NCI-H2029 treated with DMSO at 0.1 percent for 48 hours (cell line): ENCODE measurements at places on chromosomes 12 and 14.

- no peak for DNase-seq
Observed at GRCh38 chr14:54617467-54617866, 50.5 kb downstream of the SAMD4A start.

DNA sequence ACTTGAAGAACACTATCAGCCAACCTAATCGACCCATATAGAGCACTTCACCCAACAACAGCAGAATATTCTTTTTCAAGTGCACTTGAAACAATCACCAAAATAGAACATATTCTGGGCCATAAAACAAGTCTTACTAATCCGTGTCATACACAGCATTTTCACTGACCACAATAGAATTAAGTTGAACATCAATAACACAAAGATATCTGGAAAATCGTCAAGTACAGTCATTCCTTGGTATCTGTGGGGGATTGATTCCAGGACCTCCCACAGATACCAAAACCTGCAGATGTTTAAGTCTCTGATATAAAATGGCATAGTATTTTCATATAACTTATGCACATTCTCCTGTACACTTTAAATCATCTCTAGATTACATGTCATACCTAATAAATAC, 295.7 kb downstream of the BCL11B start:
- DNase-seq = no peak

GRCh38 chr14:22336031-22336430, 253.0 kb downstream of the DAD1 start:
- no peak for DNase-seq

GRCh38 chr12:479161-479560, 19.4 kb downstream of the B4GALNT3 start:
- DNase-seq = no peak

- DNase-seq = no peak
Observed at GRCh38 chr12:122318607-122319605, 52.6 kb upstream of the VPS33A start.

- DNase-seq = no peak
Observed at GRCh38 chr12:112978163-112979040, at the start of gene OAS2. OAS2 (plus strand) TSS chr12:112978519; CDS start chr12:112978609, 90 bp downstream.

DNA sequence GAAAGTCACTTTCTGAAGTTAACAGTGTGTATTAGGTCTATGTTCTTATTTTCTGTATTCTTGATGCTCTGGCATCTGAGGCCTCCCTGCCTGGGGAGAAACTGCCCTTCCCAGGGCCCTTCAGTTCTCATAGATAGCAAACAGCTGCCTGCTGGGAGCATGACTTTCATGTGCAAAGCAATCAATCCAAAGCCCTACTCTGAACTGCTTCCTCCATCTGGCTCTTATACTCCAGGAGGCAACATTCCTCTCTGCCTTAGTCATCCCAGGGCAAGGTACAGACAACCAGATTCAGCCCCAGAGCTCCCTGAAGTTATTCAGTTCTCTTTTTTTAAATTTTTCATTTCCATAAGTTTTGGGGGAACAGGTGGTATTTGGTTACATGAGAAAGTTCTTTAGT, 41.7 kb upstream of the RIN3 start:
- no peak for DNase-seq

GRCh38 chr12:39966721-39967120, 139.2 kb downstream of the SLC2A13 start:
- no peak for DNase-seq

DNA sequence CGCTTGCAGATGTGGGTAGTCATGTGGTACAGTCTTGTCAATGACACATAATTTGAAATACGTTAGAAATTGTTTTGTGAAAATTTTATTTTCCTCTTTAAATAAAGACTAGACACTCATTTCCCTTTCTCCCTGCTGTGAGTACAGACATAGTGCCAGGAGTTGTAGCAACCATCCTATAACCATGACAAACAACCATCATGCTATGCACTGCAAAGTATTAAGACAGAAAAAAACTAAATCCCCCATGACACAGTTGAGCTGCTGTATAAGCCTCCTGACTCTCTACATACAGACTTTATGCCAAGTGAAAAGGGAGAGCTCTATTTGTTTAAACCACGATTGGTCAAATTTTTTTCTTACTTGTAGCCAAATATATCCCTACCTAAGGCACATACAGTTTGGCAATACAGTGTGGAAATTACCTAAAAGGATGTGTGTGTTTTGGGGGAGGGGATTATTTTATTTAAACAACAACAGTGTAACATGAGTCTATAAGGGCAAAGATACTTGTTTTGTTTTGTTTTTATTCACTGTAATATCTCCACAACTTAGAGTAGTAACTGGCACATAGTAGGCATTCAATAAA, 45.0 kb upstream of the KRR1 start:
- no peak for DNase-seq

DNA sequence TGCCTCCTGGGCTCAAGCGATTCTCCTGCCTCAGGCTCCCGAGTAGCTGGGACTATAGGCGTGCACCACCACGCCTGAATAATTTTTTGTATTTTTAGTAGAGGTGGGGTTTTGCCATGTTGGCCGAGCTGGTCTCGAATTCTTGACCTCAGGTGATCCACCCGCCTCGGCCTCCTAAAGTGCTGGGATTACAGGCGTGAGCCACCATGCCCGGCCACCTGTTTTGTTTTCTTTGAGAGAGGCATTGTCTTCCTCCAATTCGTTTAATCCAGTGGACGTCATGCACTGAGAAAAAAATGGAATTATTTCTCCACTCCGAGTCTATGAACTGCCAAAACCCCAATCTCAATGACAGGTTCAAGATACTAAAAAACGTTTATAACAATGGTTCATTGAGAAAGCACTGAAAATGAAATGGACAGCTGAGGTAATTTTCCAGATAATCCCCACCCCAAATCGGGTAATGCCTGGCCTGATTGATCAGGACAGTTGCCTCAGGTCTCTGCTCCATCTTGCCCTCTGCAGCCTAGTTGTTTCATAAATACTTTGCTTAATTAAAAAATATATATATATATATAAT, 132.7 kb upstream of the PARP11 start:
- DNase-seq = no peak

GRCh38 chr12:118150625-118151024, 14.7 kb downstream of the PEBP1 start:
- DNase-seq = no peak

- DNase-seq = no peak
Observed at GRCh38 chr14:34426313-34427295, 35.4 kb downstream of the SPTSSA start.

DNA sequence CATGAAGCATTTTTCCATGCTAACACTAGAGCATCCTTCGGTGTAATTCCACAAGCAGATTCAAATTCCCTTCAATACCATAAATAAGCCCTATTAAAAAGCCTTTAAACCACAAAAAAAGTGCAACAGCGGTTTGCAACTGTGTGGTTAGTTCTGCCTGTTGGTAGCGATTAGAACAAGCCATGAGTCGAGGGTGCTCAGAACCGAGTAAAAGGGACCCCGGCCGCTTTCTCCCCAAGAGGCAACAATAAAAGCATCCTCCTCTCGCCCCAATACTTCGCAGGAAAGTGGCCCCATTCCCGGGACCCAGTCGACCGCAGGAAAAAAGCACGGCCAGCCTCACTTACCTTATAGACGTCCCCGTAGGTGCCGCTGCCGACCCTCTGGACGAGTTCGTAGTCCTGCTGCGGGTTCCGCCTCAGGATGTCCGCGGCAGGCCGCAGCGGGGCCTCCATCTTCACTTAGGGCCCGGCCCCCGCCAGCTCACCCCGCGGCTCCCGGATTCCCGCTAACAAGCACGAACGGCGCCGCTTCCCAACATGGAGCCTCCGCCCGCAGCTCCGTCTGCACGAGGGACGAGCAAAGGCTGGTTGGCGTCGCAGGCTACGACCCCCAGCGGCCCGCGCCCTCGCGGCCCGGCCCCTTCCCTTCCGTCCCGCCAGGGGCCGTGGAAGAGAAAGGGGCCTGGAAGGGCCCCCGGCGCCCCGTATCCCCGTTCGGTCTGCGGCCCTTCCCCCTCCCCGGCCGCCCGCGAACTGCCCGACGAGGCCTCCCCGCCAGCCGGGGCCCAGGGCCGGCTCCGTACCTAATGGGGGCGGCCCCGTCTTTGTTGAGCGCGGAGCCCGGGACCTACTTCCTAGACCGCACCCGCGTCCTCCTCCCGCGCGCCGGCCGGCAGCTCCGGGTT, 521 bp downstream of the MAP4K5 start:
- DNase-seq = no peak

- DNase-seq = no peak
Observed at GRCh38 chr14:54532111-54533012, 22.7 kb downstream of the CGRRF1 start.

DNA sequence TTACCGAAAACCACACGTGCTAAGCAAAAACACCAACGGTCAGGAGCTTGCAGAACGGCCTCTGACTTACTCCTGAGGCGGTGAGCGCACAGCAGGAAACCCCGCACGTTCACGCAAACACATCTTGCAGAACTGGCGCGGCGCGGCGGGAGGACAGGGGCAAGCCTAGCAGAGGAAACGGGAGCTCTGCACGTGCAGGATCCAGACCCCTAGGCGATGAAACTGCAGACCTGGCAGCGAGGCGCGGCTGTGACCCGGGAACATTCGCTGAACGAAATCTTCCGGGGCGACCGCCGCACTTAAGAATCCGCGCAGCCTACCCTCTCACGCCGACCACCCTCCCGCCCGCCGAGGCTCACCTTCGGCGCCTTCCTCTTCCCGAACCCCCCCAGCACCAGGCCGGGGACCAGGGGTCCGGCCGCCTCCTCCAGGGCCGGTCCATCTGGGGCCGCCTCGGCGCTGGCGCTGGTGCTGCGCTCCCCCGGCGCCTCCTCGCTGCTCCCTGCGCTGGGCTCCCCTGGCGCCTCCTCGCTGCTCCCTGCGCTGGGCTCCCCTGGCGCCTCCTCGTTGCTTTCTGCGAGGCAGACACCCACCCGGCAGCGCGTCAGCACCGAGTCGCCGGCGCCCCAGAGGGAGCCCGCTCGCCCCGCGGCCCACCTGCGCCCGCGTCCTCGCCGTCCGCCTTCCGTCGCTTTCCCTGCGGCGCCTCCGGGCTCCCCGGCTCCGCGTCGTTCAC, 615 bp downstream of the DDX51 start:
- no peak for DNase-seq

DNA sequence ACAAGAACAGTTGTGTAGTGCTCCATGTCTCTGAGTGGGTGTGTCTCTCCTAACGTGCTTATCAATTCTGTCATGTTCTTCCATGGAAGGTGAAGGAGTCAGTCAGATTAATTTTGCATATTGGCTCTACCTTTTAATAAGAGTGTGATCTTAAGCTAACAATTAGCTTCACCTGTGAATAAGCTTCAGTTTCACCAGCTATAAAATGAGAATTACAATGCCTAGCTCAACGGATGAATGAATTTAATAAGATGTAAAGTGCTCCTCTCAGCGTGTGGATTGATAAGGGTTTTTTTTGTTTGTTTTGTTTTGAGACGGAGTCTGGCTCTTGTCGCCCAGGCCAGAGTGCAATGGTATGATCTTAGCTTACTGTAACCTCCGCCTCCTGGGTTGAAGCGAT, 32.7 kb downstream of the CCDC175 start:
- no peak for DNase-seq

DNA sequence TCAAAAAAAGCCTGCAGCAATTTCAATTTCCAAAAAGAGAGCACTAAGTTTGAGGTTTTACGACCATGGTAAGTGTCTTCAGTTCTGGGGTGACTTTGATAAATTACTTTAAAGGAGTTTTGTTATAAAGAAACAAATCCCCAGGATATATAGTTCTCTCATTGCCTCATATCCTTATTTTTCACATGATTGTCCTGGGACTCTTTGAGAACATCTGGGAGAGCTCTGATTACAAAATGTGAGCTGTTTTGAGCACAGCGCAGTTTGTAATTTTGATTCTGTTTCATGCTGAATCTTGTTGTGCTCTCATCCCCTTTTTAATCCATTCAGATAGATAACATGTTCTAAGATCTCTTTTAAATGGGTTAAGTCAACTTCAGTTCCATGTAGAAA, 67.7 kb upstream of the DCN start:
- no peak for DNase-seq

DNA sequence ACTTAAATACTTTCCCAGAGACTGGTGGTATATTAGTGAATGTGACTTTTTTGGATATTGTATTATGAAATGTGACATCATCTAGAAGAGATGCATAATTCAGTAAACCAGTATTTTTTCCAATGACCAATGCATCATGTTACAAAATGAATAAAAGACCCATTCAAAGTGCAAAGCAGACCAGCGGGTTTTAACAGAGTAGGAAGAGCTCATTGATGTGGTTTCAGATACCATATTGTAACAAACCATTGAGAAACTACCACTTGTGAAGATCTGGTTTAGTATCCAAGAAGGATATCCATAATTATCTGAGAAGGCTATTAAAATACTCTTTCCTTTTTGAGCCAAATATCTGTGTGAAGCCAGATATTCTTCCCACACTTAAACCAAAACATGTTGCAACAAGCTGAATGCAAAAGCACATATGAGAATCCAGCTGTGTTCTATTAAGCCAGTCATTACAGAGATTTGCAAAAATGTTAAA, 47.7 kb downstream of the MVK start:
- DNase-seq = no peak

DNA sequence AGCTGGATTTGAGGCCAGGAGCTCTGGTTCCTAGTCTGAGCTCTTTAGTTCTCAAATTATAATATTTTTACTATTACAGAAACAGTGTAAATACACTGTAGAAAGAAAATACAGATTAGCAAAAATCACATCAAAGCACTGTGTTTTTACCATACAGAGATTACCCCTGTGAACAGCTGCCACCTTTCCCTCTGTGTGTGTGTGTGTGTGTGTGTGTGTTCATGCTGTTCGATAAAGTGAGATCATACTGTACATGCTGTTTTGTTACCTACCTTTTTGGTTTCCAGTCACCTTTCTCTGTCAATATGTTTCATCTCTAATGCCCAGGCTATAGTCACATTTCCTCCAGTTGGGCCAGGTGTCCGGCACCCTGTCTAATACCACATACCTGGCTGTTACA, 26.9 kb downstream of the MVK start:
- no peak for DNase-seq

- DNase-seq = no peak
Observed at GRCh38 chr14:28776482-28777266, 10.1 kb downstream of the FOXG1 start.

DNA sequence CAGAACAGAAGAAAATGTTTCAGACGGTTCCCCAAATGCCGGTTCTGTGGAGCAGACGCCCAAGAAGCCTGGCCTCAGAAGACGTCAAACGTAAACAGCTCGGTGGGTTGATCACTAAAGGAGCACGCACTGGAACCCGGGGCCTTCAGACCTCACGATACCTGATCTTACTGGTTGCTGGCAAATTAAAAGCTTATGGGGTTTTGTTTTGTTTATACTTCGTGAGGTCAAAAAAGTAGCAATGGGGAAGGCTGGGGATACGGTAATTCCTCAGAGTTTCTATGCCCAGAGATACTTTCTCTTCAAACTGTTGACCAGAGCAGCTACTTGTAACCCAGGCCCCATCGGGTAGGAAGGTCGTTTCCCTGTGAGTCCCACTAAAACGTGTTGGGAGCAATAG, 1.7 kb downstream of the CDKN1B start:
- peak; percentile 31 for DNase-seq
